Stimulated activated CD8-positive, alpha-beta memory T cell treated with anti-CD3 and anti-CD28 coated beads, Interleukin-7, amount 100 ng/mL, for 48 hours (primary cell): ENCODE measurements at places on chromosomes 3 and 15.

GRCh38 chr15:98896002-98896721 lies 111.4 kb downstream of the PGPEP1L start:
- DNase-seq = no peak

- DNase-seq = no peak
Observed at GRCh38 chr3:99505646-99506269, 132.6 kb upstream of the COL8A1 start.

DNA sequence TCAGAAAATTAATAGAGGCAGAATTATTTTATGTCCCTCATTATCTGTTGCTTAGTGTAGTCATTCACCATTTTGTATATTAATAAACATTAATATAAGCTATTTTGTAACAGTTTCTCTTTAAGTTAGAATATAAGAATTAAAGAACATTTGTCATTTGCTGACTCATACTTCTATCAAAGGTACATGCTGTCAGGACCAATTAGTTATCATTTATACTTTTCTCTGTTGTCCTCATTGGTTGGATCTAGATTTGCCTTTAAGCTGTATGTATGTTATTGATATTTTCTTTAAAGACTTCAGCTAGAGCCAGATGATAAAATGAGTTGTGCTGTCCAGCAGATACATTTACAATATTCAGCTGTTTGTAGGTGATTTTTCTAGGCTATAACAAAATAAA lies 168.4 kb upstream of the MLF1 start:
- no peak for DNase-seq

GRCh38 chr3:123123716-123124616 lies 57.1 kb downstream of the PDIA5 start:
- DNase-seq = no peak
